ENCODE measurements at places on chromosomes 4 and X.
A peak's percentile ranks its signal among the peaks of the same experiment; 100 is the strongest.

DNA sequence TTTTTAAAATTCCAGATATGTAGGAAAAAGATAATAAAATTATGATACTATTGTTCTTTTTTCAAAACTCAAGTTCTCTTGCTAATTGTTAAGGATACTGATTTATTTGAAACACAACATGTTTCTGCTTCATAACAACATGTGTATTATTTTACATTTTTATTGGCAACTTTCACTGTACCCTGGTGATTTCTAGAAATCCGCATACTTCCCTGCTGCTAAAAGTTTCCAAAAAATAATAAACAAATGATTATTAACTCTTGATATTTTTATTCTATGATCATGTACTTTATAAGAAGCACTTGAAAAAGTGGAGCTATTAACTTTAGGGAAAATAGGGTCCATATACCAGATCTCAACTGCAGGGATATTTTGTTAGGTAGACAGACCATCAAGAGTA lies 71.2 kb upstream of the HCCS start:
- H3K4me3 ChIP-seq = no peak overlapping the region
- no peaks in the 10 kb centered on the region for H3K36me3 ChIP-seq
- DNase-seq = no peak
- no peaks in the 10 kb centered on the region for H3K27me3 ChIP-seq

- no peak overlapping the region for H3K4me3 ChIP-seq
- H3K27me3 ChIP-seq = no peaks in the 10 kb centered on the region
- no peak overlapping the region for H3K27ac ChIP-seq
- no peaks in the 10 kb centered on the region for H3K4me1 ChIP-seq
- no peak for DNase-seq
- no peaks in the 10 kb centered on the region for H3K36me3 ChIP-seq
Measured at GRCh38 chr4:106767991-106768390, 268.1 kb downstream of the DKK2 start.

DNA sequence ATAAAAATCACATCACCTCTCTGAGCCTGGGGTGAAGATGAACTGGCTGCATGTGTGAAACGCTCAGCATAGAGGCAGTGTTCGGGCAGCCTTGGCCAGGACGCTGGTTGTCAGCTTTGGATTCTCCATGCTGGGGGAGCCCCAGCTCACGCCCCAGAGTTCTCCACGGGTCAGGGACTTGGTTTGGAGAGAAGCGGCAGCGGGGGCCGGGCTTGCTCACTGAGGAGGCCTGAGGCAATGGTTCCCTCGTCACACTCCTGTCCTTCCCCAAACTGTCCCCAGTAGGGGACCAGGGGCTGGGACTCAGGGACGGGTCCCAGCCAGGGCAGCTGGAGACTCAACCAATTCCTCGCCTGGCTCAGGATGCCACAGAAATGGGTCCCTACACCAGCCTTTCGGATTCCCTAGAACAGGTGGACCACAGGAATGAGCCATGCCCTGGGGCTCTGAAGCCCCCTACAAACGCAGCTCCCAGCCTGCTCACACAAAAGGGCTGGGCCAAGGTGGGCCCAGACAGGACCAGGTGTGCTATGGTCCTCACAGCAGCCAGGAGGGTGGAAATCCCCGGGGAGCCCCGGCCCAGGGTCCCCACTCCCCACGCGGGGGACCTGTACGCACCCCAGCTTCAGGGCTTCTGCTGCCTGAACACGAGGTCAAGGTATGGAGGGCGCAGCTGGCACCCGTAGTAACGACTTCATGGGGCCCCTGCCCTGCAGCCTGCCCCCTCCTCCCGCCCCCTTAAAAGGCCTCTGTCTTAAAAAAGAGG lies 1.4 kb downstream of the MXD4 start:
- peak; percentile 34 for DNase-seq
- H3K27me3 ChIP-seq = no peaks in the 10 kb centered on the region
- H3K4me1 ChIP-seq = no peaks in the 10 kb centered on the region
- H3K4me3 ChIP-seq = peak overlapping the region; percentile 65
- peak overlapping the region; percentile 34 for H3K27ac ChIP-seq

GRCh38 chr4:85777908-85778631 lies 303.1 kb downstream of the ARHGAP24 start:
- H3K36me3 ChIP-seq = no peaks in the 10 kb centered on the region
- peaks cover 2% of the 10 kb centered on the region for H3K27me3 ChIP-seq
- H3K4me1 ChIP-seq = no peaks in the 10 kb centered on the region
- H3K27ac ChIP-seq = no peak overlapping the region

GRCh38 chrX:12582649-12583048 lies 208.6 kb upstream of the PRPS2 start:
- H3K36me3 ChIP-seq = no peaks in the 10 kb centered on the region
- H3K4me1 ChIP-seq = no peaks in the 10 kb centered on the region
- no peak for DNase-seq
- no peak overlapping the region for H3K27ac ChIP-seq
- H3K27me3 ChIP-seq = peaks cover 2% of the 10 kb centered on the region
- H3K4me3 ChIP-seq = no peak overlapping the region

DNA sequence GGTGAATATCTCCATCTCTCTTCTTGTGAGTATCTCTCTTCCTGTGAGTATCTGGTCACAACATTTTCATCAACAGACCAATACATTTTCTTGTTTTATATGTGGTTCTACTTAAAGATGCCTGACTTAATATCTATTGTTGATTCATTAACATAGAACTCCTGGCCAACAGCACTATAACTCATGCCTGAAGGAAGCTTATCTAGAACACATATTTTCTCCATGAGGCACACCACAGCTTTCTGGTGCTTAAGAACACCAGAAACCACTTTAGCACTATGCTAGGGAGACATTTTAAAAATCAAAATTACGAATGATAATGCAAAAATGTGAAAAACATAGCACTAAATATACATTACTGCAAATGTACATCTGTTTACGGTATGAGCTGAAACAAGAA lies 190.4 kb downstream of the GABRB1 start:
- no peaks in the 10 kb centered on the region for H3K36me3 ChIP-seq
- H3K4me3 ChIP-seq = no peak overlapping the region
- H3K4me1 ChIP-seq = no peaks in the 10 kb centered on the region
- DNase-seq = no peak

GRCh38 chr4:67743194-67743593 lies 11.0 kb downstream of the GNRHR start:
- no peak overlapping the region for H3K4me3 ChIP-seq
- H3K36me3 ChIP-seq = peaks cover 6% of the 10 kb centered on the region
- no peak for DNase-seq
- H3K27me3 ChIP-seq = peaks cover 2% of the 10 kb centered on the region
- H3K4me1 ChIP-seq = no peaks in the 10 kb centered on the region
- H3K27ac ChIP-seq = no peak overlapping the region

DNA sequence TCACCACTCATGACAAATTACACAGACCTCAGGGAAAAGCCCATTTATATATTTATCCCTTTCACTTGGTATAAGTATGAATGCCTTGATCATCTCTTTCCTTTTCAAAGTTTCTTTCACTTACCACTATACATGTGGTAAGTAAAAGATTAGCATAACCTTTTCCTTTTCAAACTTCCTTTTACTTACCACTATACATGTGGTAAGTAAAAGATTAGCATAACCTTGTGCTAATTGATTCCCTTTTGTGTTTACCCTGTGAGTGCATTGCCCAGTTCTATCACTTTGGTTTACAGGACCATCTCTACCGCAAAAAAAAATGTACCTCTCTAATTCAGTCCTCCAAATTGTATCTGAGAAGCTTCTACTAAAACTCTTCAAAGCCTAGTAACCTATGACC lies 32.7 kb upstream of the TCEANC start:
- H3K4me3 ChIP-seq = no peak overlapping the region
- H3K36me3 ChIP-seq = peaks cover 35% of the 10 kb centered on the region
- DNase-seq = no peak
- no peaks in the 10 kb centered on the region for H3K27me3 ChIP-seq
- no peak overlapping the region for H3K27ac ChIP-seq

GRCh38 chr4:128573781-128574508 lies 235.6 kb upstream of the JADE1 start:
- no peak overlapping the region for H3K4me3 ChIP-seq
- no peak overlapping the region for H3K27ac ChIP-seq
- no peaks in the 10 kb centered on the region for H3K36me3 ChIP-seq
- no peak for DNase-seq
- no peaks in the 10 kb centered on the region for H3K4me1 ChIP-seq

DNA sequence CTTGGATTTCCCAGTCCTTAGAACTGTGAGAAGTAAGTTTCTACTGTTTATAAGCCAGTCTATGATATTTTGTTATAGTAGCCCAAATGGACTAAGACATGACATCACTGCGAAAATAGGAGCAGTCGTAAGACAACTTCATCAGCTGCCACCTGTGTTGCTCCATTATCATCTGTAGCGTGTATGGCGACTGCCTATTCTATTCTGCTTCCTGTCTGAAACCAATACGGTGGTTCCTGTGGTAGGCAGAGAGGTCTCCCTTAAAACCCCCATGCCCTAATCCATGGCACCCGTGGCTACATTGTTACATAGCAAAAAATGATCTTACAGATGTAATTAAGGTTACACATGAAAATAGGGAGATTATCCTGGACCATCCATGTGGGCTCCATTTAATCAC lies 105.4 kb upstream of the FAT1 start:
- no peaks in the 10 kb centered on the region for H3K27me3 ChIP-seq
- no peak for DNase-seq
- H3K4me1 ChIP-seq = no peaks in the 10 kb centered on the region
- no peaks in the 10 kb centered on the region for H3K36me3 ChIP-seq
- H3K4me3 ChIP-seq = no peak overlapping the region

GRCh38 chr4:114076899-114077570 lies 97.6 kb upstream of the ARSJ start:
- H3K27me3 ChIP-seq = peaks cover 15% of the 10 kb centered on the region
- DNase-seq = no peak
- peaks cover 1% of the 10 kb centered on the region for H3K4me1 ChIP-seq
- no peaks in the 10 kb centered on the region for H3K36me3 ChIP-seq
- H3K27ac ChIP-seq = no peak overlapping the region
- H3K4me3 ChIP-seq = no peak overlapping the region

DNA sequence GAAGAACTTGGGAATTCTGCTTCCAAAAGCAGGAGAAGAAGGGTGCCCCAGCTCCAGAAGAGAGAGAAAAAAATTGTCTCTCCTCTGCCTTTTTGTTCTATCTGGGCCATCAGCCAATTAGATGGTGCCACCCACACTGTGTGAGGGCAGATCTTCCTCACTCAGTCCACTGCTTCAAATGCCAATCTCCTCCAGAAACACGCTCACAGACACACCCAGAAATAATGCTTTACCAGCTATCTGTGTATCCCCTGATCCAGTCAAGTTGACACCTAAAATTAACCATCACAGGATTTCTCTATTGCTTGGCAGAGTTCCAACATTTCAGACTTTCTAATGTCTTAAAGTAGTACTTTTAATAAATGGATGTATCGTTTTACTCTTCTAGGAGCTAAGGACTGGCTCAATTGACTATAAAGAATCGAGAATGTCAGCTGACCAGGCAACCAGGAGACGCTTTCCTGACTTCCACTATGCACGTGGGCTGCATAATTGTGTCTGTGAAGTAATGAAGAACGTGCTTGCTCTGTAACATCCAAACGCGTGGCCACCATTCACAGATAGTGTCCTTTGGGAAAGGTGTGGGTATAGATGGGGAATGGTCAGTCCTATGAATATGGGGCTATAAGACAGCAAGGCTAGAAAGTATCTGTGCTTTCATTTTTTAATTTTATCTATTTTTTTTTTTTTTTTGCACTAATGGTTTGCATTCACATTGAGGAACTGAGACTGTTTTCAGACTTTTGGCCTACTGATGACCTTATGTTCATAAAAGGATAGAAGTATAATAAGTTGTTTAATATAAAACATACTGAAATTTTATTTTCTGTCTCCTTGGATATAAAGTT lies 9.9 kb upstream of the SMIM20 start:
- peaks cover 2% of the 10 kb centered on the region for H3K4me1 ChIP-seq
- H3K27me3 ChIP-seq = peaks cover 2% of the 10 kb centered on the region
- H3K4me3 ChIP-seq = no peak overlapping the region
- DNase-seq = no peak
- no peak overlapping the region for H3K27ac ChIP-seq

DNA sequence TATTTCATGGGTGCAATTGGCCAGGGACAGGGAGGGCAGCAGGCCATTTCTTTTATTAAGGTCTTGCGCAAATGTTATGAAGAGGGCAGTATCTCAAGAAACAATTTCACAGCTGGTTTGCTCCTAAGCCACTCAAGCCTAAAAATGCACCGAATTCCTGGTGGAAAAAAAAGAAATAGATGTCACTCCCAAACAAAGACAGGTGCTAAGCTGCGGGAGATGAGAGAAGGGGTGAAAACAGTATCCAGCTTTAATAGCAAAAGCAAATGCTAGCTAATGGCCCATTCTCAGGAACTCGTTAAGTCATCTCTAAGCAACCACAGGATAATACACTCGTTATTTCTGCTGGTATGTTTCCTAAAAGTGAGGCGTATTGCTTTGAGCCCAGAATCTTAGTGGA lies 116.4 kb downstream of the ARX start:
- no peak for DNase-seq
- no peak overlapping the region for H3K4me3 ChIP-seq
- no peak overlapping the region for H3K27ac ChIP-seq
- no peaks in the 10 kb centered on the region for H3K4me1 ChIP-seq
- no peaks in the 10 kb centered on the region for H3K27me3 ChIP-seq

- DNase-seq = no peak
- no peak overlapping the region for H3K27ac ChIP-seq
- H3K4me3 ChIP-seq = no peak overlapping the region
Measured at GRCh38 chr4:83692028-83692427, 156.1 kb downstream of the GPAT3 start.

GRCh38 chr4:73974352-73974751 lies 7.5 kb downstream of the PF4 start:
- H3K4me1 ChIP-seq = no peaks in the 10 kb centered on the region
- H3K36me3 ChIP-seq = no peaks in the 10 kb centered on the region
- H3K27me3 ChIP-seq = no peaks in the 10 kb centered on the region
- no peak overlapping the region for H3K27ac ChIP-seq
- DNase-seq = no peak
- no peak overlapping the region for H3K4me3 ChIP-seq

Data from activated naive CD8-positive, alpha-beta T cell treated with anti-CD3 and anti-CD28 coated beads, Interleukin-2, amount 10 ng/mL, durations not matched to agents 7 days and 5 days (primary cell).